Activated T-cell treated with anti-CD3 and anti-CD28 coated beads, Interleukin-2, amount 50 U/mL, for 4 hours (primary cell): ENCODE measurements at places on chromosomes 3 and 15.

DNA sequence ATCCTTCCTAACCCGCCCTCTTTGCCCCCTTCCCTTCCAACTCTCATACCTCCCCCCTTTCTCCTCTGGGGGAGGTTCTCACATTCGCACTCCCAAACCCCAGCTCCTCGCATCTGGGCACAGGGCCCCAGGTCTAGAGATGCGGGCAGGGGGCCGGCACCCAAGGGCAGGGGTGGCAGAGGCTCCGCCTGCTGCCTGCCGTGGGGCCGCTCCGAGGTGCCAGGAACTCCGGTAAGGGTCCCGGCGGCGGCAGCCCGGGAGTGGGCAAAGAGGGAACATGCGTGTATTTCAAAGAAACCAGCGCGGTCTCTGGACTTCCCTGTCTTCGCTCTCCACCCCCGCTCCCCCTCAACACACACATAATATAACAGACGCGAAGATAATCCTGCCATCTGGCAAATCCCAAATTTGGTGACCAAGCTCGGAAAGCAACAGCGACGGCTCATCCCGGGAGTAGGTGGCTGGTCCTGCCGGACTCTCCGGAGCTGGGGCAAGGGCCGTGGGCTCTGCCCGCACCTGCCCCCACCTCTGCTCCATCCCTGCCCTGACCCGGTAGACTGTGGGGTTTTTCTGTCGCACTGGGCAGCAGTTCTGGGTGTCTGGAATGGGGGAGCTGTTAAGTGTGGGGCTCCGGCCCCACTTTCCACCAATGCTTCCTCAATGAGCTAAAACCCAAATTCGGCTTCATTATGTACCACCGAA is 31.0 kb downstream of the NR2F2 start:
- no peak for DNase-seq

- no peak for DNase-seq
Observed at GRCh38 chr15:31390029-31390428, 63.4 kb downstream of the KLF13 start.

- no peak for DNase-seq
Observed at GRCh38 chr3:13686367-13687160, 137.6 kb downstream of the FBLN2 start.

DNA sequence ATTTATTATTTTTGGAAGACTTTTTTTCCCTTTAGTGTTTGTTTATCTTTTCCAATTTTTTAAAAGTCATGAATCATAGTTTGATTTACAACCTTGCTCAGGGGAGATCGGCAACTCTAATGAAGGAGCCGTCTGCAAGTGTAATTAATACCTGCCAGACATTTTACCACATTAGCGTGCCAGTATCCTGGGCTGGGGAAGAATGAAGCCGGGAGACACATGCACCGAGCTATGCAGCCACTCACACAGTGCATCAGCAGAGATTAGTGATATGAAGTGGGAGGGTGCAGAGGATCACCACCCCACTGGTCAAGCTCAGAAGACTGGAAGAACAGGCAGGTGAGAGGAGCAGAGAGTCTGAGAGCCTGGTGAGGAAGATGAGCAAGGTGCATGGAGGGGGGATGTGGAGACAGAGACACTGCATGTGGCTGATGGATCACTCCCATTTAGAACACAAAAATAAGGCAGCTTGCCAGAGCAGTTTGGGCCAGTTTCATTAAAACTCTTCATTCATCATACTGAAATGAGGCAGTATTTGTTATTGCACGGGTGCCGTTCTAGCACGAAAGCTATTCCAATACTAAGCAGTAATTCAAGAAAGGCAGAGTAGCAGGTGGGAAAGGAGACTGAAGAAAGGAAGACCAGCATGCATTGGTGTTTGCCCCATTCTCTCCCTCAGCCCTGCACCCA is 821.6 kb downstream of the TUSC7 start:
- DNase-seq: no peak

DNA sequence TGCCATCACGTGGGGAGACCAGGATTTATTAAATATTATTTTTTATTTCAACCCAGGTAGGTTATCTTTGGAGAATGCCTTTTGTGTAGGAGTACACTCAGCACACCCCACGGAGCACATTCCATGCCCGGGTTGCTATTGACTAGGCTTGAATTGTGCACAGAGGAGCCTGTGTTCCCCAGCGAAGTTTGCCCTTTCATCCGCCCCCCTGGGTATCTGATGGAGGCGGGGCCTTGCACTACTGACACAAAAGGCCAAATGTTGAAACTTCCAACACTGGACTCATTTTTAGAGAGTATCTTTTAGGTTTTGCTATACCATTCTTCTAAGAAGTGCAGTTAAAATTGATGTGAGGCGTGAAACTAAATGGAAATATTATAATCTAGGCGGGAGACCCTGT is 39.3 kb upstream of the PPP4R2 start:
- DNase-seq: no peak

DNA sequence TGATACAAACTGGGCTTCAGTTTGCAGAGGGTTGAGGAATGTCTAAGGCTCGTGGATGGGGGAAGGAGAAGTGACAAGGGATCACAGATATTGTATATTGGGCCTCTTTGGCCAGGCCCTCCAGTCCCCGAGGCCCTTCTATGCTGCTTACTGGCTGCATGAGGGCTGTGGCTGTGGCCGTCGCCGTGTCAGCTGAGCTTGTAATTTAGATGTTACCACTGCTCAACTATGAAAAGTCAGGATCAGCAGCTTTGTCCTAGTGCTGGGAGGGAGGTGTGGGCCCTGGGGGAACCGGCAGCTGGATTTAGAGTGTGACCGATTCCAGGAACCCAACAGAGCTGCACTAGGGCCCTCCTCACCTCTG is 51.6 kb downstream of the CACNA1D start:
- DNase-seq: no peak

DNA sequence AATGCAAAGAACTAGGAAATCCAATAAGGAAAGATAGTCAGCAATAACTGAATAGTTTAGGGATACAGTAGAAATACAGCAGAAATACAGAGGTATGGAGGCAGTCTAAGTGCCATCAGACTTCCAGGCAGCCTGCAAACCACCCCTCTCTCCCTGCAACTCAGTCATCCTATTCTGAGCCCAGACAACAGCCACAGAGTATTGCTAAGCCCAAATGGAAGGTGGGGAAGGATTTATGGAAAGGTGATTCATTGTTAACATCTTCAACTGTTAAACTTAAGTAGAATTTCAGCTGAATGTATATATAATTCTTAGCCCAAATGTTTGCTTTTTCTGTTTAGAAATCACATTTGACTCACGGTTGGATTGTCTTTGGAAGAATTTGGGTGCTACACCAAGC is 300.4 kb downstream of the RBMS3 start:
- no peak for DNase-seq

DNA sequence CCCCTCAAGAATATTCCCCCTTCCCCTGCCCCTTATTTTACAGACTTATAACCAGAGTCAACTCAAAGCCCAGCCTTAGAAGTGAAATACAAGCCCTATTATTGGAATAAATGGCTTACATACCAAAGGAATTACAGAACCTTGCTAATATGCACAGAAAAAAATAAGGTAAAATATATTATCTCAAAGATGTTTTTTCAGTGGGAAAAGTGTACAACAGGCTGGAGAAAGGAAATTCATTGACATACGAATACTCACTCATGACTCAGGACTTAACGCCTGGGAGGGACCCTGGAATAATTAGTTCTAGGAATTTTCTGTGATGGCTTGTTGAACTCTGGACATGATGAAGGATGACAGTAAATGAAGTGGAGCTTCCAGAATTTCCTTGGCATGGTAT is 27.0 kb downstream of the ARL14 start:
- no peak for DNase-seq

GRCh38 chr15:89144491-89144890 is 56.2 kb downstream of the ABHD2 start:
- DNase-seq: no peak

- no peak for DNase-seq
Observed at GRCh38 chr3:28575746-28576613, 227.4 kb upstream of the AZI2 start.

DNA sequence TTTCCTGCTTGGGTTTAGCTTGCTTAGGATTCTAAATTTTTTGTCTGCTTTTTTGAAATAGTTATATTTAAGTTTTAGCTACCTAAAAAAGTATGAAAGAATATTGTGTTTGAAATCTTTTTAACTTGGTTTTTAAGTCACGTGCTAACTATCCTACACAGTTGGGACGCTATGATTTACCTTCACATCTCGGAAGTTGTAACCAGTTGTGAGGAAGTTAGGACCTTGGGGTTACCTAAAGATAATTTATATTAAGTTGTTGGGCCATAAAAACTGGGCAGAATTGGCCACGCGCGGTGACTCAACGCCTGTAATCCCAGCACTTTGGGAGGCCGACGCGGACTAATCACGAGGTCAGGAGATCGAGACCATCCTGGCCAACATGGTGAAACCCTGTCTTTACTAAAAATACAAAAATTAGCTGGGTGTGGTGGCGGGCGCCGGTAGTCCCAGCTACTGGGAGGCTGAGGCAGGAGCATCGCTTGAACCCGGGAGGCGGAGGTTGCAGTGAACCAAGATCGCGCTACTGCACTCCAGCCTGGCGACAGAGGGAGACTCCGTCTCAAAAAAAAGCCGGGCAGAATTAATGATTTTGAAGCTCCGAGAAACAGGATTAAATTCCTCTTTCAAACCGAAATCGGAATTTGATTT is 1.0 kb downstream of the ZFAND6 start:
- peak; percentile 13 for DNase-seq

GRCh38 chr3:67558426-67558825 is 96.0 kb downstream of the SUCLG2 start:
- no peak for DNase-seq

GRCh38 chr3:143502081-143502480 is 346.2 kb downstream of the SLC9A9 start:
- DNase-seq: no peak

- DNase-seq: no peak
Observed at GRCh38 chr15:101844916-101845315, 32.9 kb downstream of the OR4F15 start.

DNA sequence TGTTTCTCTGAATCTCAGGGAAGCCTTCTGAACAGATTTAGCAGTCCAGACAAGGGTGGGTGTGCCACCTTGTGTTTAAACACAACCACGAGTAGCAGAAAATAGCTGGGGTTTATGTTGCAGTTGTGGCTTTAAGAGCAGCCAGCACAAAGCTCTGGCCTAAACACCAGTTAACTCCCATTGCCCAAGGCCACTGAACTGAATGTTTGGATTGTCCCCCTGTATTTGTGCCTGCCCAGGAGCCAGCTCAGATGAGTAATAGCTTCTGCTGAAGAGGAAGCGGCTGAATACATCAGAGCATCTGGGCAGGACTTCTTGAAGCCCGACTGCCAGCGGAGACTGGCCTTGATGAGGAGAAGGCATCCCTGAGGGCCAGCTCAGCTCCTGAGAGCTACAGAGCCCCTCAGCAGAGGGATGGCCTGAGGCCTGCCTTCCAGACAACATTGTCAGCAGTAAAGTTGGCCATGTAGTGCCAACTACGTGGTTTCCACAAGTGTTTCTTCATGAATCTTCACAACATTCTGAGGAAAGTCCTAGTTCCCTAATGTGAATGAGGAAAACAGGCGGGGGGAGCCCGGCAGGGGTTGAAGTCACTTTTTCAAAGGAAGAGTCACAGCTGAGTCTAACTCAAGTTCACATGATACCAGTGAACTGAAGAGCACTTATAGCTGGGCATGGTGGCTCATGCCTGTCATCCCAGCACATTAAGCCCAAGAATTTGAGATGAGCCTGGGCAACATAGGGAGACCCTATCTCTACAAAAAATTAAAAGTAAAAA is 65.8 kb upstream of the ZBTB38 start:
- DNase-seq: no peak

GRCh38 chr3:20064387-20064786 is 24.1 kb downstream of the KAT2B start:
- no peak for DNase-seq

DNA sequence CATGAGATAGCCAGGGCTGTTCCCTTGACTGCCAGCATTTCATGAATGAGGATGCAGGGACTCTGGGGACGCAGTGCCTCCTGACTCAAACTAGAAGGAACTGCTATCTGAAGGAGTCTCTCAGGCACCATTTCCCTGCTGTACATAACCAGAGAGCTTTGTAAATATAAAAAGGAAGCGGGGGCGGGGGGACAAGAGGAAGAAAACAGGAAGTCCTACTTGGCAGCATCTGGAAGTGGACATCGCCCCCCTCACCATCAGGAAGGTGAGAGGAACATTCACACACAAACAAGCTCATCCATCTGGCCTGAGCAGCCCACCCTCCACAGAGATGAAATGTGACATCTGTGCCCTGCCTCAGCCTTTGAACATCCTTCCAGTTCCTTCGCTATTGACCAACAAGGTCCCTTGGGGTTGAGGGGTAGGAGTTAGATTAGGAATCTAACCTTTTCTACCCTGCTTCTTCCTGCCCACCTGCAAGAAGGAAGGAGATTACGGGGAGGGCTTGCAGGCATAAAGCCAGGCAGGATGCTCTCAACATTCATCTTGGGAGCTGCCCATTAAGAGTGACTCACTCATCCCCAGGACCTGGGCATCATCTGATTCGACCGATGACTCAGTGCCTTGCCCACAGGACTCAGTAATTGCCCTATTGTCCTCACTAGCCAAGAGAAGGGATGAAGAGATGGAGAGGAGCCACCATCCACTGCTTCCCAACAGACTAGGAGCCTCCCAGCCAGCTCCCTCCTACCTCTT is 31.9 kb downstream of the SH3BP5 start:
- DNase-seq: no peak

- no peak for DNase-seq
Observed at GRCh38 chr3:22122567-22122966, 371.6 kb upstream of the ZNF385D start.

DNA sequence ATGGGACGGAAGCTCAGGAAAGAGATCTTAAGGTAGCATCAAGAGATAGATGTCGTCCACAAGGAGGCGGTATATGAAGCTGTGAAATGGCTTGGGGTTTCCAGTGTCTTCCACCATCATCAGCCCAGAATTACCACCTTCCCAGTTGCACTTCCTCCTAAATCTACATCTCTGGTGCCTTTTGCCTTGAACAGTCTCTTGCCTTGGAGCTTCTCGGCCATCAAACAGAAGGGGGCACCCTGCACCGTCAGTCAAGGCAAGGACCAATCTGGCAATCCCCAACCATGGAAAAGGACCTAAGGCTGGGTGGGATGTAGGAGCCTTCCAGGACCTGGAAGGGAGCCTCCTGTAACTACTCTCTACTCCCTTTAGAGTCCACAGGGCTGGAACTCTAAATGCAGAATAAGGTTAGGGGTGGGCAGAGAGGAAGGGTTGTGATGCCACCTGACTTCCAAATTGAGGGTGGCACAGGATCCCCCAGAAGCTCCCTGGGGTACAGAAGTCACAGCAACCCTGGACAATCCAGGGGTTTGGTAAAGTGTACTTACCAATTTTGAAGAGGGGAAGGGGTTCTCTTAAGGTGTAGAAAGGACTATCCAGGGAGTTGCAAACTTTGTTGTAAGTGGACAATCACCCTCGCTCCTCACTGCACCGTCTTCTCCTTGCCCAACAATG is 1.0 kb upstream of the RYR3 start:
- DNase-seq: no peak

- DNase-seq: no peak
Observed at GRCh38 chr3:15815696-15816095, 17.9 kb upstream of the ANKRD28 start.
